Esophagus muscularis mucosa (tissue), 4 donors: ENCODE measurements at places on chromosomes 7 and 10. TPM values are rescaled to one million over a fixed set of nuclear protein-coding genes. Genes with fewer than 3 reads are reported as not detected.

The ST8SIA6 gene
- 1.8 TPM for total RNA-seq

The COPS6 gene
- total RNA-seq: 87.6 TPM

- DNase-seq: peak; percentile 45
Observed at GRCh38 chr7:156618780-156619367, 21.7 kb upstream of the RNF32 start.

- no peak for DNase-seq
Observed at GRCh38 chr10:64023926-64024470, 502.8 kb downstream of the REEP3 start.

- no peak for DNase-seq
Observed at GRCh38 chr7:149285603-149286002, 23.6 kb downstream of the ZNF783 start.
